B cell (primary cell): ENCODE measurements at places on chromosomes 4 and X. TPM values are rescaled to one million over a fixed set of nuclear protein-coding genes. Genes with fewer than 3 reads are reported as not detected.
A peak's percentile ranks its signal among the peaks of the same experiment; 100 is the strongest.

Gene HS6ST2
- total RNA-seq, result not detected in 2 replicates

Gene DMRTC1B
- total RNA-seq, result 2.2 and 2.4 TPM in 2 replicates

Gene GBA3
- not detected in 2 replicates for total RNA-seq

Gene MUC7
- not detected in 2 replicates for total RNA-seq

Gene MND1
- total RNA-seq, result not detected in 2 replicates

Gene GSX2
- total RNA-seq, result 0.47 and 0.58 TPM in 2 replicates

Gene DDX53
- not detected in 2 replicates for total RNA-seq

Gene GLOD5
- not detected in 2 replicates for total RNA-seq

DNA sequence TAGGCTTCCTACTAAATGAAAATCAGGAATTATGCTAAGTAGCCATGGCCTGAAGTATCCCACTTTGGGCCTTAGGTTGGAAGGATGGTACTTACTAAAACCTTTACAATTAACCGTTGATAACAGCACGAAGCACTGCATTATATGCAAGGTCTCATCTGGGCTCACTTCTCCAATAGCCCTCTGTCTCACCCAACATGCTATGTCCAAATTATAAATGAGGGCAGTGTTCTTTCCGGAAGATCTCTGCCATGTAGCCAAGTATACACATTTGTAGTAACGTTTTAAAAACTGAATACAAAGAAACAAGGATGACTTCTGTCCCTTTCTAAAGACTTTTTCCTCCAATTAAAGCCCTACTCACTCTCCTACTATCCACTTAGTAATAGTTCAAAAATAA, 51.6 kb downstream of the SCFD2 start:
- DNase-seq, result no peak

- no peak for DNase-seq
These were observed 42.8 kb upstream of the KLF3 start for GRCh38 chr4:38621028-38621684.

GRCh38 chrX:21734175-21734574, 23.7 kb downstream of the SMPX start:
- DNase-seq, result no peak

GRCh38 chr4:119795986-119796578, 167.5 kb upstream of the PDE5A start:
- DNase-seq, result no peak

DNA sequence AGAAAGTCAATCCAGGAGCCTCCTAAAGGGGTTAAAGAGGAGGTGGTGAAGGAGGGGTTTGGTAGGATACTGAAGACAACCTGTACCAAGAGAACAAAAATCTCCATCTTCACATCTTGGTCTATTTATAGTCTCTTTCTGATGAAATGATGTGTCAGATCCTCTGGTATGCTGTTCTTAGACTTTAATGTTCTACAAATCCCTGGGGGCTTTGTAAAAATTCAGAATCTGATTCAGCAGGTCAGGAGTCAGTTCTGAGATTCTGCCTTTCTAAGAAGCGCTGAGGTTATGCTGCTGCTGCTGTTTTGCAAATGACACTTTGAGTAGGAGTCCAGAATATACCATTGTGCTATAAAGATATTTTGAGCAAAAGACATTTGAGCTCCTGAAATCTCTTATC, 172.9 kb upstream of the GLRA2 start:
- DNase-seq, result no peak

GRCh38 chr4:113699772-113700171, 61.8 kb downstream of the CAMK2D start:
- no peak for DNase-seq

- DNase-seq, result no peak
These were observed 21.1 kb downstream of the SLC25A53 start for GRCh38 chrX:104135677-104136076.

GRCh38 chrX:114071412-114071811, 512.5 kb upstream of the HTR2C start:
- DNase-seq, result no peak

DNA sequence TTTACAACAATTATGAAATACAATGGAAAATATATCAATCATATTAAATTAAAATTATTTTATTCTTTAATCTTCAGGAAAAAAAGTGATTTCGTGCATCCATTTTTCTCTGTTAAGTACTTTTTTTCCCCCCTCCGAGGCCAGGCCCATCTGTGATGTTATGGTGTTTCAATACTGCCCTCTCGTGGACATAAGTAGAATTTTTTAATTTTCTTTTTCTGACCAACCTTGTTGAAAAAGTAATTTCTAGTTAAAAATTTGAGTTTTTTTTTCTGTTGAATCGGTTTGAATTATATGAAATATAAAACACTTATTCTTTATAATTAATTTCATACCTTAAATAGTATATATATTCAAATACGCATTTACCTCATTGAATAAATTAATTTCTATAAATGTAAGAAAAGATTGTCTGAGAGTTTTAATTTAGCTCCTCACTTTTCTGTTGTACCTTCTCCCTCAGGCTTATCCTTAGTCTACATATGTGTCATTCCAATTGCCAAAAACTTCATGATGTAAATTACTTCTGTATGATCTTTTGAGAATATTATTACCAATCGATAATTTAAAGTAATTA, 175.8 kb upstream of the TECRL start:
- peak; percentile 5 for DNase-seq

DNA sequence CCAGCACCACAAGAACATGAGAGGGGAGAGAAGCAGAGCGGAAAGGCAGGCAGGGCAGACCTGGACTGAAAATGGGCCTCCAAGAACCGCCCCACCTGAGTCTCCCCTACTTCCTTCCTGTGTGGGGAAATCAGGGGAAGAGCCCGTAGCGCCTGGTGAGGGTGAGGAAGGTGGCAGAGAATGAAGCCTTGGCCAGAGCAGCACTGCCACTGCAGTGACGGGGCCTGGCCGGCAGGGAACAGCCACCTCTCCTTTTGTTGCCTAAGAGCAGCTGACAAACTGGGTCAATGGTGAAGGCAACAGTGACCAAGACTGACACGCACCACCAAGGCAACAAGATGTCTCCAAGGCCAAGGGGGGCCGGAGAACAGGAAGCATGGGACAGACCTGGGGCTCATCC, 58.4 kb upstream of the CBR4 start:
- DNase-seq, result no peak

DNA sequence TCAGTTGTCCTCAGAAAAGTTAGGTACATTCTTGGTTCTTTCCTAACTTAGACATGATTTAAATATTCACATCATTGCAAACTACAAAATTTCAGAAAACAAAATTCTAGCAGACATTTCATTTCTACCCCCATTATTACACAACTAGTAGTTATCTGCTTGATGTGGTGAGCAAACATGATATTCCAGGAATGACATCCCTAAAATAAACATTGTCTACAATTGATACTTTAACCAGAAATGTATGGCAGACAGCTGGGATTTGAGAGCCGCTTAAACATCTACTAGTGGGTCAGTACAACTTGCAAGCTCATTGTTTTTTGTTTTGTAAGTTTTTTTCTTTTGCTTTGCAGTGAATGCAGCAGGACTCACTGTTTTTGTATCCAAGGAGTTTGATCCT, 32.1 kb upstream of the AMBN start:
- DNase-seq, result no peak

DNA sequence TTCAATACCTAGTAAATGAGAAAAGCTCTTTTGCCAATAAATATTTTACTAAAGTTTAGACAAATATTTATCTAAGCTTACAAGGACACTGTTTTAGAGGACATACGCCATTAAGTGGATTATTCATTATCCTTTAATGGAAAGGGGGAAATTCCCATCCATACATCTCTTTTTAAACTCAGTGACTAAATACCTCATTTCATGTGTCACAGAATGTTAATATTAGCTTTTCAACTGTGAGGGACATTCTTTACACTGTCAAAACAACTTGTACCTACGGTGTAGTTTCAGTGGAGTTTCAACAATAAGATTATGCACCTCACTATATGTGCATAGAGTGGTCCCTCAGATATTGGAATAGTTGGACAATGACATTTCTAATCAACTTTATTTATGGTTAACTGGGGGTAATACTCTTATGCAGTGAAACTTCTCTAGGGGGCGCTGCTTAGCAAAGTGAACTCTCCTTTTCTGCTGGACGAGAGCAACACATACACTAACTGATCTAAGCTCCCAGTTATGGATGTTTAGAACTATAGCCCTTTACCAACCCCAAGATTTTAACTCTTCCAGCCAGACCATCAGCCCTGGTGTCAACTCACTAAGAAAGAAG, 9.7 kb downstream of the HS6ST2 start:
- DNase-seq, result no peak

GRCh38 chrX:108090491-108091263, 665 bp downstream of the PSMD10 start:
- no peak for DNase-seq
